ENCODE measurements at places on chromosomes 7 and 10. TPM values are rescaled to one million over a fixed set of nuclear protein-coding genes. Genes with fewer than 3 reads are reported as not detected.

DNA sequence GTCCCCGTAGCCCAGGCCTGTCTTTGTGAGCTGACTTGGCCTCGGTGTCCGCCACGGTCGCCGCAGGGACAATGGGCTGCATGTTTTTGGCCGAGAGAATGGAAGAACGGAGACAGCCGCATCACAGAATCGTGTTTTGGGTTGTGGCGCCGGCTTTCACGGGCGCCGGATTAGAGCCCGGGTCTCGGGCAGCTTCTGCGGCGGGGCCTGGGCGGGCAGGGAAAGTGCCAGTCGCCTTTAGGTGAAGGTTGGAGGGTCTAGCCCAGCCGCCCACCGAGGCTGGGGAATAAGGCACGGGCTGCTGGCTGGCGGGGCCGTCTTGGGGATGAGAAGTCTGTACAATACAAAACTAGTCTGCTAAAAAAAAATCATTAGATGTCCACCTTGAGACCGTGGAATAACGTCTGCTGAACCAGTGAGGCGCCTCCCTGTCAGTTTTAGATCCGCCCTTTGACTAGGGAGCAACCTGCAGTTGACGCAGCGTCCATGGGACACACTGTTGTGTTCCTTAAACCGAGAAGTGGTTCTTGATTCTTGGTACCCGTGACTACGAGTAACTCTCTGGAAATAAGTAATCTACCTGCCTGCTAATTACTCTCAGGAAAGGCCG lies 577 bp downstream of the DNAJB9 start:
- DNase-seq, result peak; percentile 77

DNA sequence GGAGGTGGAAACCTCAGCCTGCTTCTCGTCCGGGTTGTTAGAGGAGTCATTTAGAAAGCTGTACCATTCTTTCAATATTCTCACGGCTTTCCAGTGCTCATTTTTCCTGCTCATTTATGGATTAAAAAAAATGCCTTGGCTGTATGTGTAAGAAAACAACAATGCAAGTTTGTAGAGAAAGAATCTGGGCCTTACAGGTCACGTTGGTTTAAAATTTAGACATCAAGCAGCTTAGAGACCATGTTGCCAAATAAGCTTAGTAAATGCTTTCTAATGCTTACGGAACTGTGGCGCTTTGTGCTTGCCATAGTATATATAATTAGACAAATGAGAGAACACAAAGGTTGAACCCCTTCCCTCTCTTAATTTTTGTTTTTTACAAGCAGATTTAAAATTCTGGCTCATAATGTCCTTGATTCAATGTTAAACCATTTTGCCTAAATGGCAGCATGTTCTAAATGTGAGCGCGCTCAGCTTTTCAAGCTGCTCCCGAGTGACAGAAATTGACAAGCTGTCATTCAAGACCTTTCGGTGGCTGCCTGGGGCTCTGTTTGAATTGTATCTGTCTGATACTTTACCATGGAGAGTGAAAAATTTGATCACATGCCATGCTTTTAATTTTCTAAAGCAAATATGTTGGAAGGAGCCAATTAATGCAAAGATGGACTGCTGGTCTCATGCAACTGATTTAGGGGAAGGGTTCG lies 1.1 kb downstream of the ARMS2 start:
- DNase-seq, result no peak

The TAS2R4 gene
- 0.32 TPM for total RNA-seq

GRCh38 chr10:69795242-69795934 lies 6.3 kb upstream of the COL13A1 start:
- no peak for DNase-seq

DNA sequence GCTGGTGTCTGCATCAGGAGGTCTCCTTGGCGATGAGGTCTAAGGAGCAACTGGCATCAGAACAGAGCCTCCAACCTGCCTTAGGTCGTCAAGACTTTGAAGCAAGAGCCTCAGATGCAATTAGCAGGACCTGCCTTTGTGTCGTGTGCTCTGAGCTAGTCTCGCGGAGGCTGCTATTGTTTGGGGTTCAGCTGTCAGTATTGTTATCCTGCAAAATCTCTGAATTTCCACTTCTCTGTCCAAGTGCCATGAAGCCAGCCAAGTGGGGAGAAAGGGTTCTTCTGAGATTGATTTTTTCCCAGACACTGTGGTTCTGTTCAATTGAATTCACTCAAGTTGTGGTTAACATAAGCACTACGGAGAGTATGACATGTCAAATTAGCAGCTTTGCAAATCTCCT lies 78.7 kb downstream of the ADARB2 start:
- DNase-seq, result no peak

The RINT1 gene
- total RNA-seq, result 16.2 TPM

The PLAC9 gene
- 19.6 TPM for total RNA-seq

DNA sequence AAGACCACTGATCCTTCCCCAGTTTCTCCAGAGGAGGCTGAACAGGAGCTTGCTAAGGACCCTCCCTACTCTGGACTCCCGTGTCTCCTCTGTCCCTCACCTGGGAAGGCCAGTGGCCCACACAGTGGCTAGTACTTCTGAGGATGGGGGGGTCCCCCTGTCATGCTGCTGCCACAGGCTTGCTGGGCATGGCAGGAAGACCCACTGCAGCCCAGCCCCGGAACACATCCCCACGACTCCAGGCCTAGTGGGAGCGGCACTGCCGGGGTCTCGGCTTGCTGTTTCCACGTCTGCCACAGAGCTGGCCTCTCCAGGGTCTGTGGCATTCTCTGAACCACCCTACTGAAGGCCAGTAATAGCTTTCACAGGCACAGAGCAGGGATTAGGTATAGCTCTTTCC lies 25.9 kb upstream of the NPFFR1 start:
- DNase-seq, result no peak

GRCh38 chr7:94823947-94824346 lies 83.4 kb upstream of the PPP1R9A start:
- peak; percentile 26 for DNase-seq

The STAM gene
- total RNA-seq, result 38.7 TPM

- no peak for DNase-seq
Observed at GRCh38 chr10:70370766-70371165, 11.7 kb downstream of the LRRC20 start.

DNA sequence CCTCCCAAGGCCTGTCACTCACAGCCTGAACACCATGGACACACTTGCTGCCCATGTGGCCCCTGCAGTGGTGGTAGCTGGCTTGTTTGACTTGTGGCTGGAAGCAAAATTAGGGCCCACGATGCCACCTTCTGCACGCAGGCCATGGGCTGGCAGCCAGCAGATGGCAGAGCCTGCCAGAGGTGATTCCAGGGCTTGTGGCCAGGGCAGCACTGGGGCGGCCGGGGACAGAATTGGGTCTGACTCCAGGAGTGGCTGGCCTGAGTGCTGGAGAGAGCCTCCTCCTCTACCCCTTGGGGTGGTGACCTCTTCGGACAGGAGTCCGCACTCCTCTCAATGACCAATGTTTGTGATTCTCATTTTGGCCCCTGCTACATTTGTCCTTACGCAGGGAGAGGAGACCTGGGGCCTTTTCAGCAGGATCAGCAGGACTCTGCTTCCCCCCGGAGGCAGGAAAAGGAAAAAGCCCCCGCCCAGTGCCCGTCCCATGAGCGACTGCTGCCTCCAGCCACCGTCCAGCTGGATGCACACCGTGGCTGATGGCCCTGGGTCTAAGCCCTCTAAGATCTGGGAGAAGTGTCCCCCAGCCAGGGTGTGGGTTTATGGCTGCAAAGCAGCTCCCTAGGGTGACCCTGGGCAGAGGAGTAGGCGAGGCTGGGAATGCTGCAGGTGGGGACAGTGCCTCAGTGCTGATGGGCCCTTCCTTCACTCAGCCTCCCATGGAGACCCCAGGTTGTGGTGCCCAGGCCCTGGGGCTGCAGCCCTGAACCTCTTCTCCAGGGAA lies 26.5 kb downstream of the DNAJB12 start:
- DNase-seq, result peak; percentile 72

GRCh38 chr10:88156341-88156740 lies 292.9 kb downstream of the PTEN start:
- DNase-seq, result peak; percentile 65

GRCh38 chr7:24700521-24701260 lies 56.6 kb downstream of the GSDME start:
- DNase-seq, result no peak

DNA sequence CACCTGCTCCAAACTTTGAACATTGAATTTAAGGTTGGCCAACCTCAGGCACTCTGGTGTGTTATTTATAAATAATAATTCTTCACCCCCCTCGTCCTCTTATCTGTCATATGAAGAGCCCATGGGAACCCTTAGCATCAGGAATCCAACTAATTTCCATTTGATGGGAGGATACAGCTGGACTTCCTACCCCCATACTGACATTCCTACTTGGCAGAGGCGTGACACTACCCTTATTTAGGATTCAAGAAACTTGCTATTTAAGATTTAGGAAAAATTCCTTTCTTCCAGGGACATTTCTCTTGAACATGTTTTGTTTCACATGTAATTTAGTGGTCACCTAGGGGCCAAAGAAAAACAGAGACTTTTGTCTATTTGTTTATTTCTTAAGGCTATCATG lies 171.9 kb upstream of the NRP1 start:
- no peak for DNase-seq

DNA sequence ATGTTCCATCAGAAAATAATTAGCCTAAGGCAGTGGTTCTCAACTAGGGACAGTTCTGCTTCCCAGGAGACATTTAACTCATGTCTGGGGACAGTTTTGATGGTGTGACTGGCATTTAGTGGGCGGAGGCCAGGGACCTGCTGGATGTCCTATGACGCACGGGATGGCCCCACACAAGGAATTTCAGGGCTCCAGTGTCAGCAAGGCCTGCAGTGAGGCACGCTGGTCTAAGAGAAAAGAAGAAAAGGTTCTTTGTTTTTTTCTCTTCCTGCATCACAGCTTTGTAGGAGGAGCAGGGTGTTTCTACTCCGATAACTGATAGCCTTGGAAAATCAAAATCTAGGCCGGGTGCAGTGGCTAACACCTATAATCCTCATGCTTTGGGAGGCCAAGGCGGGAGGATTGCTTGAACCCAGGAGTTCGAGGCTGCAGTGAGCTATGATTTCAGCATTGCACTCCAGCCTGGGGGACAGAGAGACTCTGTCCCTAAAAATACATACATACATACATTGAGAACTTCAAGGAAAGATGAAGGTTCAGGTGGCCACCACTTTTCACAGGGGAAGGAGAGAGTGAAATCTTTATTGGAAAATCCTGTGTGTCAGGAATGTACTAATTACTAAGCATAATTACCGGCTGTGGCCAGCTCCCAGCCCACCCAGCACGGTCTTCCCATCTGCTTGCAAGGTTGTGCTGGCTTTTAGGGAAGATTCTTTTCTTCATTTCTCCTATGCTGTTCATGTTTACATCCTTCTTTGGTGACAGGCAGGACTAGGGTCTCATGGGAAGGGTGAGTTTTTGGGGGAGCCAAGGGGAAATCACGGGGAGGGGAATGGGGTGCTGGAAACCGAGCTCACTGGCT lies 150.4 kb downstream of the ACTR3B start:
- no peak for DNase-seq

GRCh38 chr10:132738454-132739224 lies 47.3 kb downstream of the NKX6-2 start:
- DNase-seq, result no peak

DNA sequence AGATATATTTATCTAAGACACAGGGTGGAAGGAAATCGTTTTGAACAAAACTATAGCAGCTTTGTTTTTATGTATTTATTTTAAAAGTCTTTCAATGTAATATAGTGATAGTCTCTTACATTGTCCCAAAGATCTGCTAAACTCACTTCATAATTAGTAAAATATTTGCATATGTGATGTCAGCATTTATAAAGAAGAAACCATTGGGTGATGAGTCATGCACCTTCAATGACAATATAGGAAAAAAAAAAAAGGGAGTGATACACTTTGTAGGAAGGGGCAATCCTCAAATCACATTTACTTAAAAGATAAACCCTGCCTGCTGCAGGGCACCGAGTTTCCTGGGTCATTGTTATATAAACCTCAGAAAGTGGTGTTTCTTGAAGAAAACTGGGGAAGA lies 112.4 kb upstream of the SEMA3C start:
- no peak for DNase-seq

DNA sequence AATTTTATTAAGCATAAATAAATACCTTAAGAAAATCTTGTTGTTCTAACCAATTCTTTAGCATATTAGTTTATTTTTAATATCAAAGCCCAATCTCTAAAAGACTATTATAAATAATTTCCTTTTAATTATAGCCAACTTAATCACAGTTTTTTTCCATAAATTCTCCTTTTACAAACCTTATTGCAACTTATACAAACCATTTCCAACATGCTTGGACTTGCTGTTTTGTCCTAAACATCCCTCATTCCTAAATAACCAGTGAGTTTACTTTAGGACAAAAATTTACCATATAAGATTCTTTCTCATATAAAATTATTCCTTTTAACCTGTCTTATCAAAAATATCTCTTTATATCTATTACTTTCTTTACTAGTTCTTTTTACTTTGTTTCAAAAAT lies 25.2 kb upstream of the LSM8 start:
- DNase-seq, result no peak

GRCh38 chr10:42812028-42812427 lies 29.4 kb downstream of the BMS1 start:
- DNase-seq, result no peak

DNA sequence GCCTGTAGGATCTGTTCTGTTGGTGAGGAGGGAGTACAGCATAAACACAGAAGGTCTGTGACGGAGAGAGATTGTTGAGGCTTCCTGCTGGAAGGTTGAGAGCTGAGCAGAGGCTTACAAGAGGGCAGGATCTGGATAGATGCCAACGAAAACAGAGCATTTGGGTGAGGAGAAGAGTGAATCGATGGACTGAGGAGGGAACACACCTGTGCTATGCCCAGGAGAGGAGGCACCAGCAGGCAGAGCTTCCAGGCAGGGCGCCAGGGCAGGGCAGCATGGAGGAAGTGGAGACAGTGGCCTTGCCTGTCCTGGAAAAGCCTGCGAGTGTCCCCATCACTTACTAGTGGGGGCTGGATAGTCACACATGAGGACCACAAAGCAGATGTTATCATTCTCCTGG lies 282.9 kb downstream of the PAXIP1 start:
- DNase-seq, result no peak
